ENCODE measurements at places on chromosomes 6 and 20. TPM values are rescaled to one million over a fixed set of nuclear protein-coding genes. Genes with fewer than 3 reads are reported as not detected.

DNA sequence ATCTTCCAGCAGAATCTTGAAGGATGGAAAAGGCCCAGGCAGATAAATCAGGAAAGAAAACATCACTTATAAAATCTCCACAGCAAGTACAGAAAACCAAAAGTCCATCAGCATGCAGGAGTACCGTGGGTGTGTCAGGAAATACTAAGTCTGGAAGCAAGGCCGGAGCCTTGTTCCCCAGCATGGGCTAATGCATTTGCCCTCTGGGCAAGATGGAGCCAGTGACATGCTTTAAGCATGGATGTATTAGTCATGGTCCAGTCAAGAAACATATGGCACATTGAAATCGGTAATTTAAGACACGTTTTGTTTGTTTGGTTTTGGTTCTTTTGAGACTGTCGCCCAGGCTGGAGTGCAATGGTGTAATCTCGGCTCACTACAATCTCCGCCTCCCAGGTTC lies 506.0 kb upstream of the JARID2 start:
- DNase-seq: no peak

GRCh38 chr6:45507186-45507585 lies 129.5 kb upstream of the SUPT3H start:
- DNase-seq: no peak

SCRT2 gene
- not detected for total RNA-seq

- DNase-seq: no peak
These were observed 697.5 kb downstream of the PRKN start for GRCh38 chr6:162029873-162030576.
